CD4-positive, alpha-beta T cell treated with Interleukin-17A for 4 hours (primary cell): ENCODE measurements at places on chromosomes 11 and 22.

DNA sequence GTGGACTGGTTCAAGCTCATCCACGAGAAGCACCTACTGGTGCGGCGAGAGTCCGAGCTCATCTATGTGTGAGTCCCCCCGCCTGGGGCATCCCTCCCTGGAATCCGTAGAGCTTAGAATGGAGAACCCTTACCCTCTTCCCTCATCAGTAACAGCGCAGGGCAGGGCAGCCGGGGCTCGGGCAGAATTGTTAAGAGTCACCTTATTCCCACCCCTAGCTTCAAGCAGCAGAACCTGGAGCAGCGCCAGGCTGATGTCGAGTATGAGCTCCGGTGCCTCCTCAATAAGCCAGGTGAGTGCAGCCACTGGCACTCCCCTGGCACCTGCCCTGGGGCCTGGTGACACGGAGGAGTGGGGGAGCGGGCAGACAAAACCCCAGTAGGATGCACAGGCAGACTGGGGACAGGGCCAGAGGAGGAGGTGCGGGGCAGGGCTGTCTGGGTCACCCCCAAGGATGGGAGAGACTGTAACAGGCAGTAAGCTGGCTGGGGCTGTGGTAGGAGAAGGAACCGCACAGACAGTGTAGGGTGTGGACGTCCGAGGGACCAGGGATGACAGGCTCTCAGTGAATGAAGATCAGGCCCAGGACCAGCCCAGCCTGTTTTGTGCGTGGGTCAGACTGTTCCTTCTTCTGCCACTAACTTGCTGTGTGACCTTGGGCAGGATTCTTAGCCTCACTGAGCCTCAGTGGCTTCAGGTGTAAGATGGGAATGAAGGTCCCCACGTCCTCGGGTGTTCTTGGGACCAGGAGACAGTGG is 20.4 kb downstream of the C22orf23 start:
- no peak for DNase-seq

- no peak for DNase-seq
Measured at GRCh38 chr11:74316772-74317505, 5.5 kb upstream of the P4HA3 start.

DNA sequence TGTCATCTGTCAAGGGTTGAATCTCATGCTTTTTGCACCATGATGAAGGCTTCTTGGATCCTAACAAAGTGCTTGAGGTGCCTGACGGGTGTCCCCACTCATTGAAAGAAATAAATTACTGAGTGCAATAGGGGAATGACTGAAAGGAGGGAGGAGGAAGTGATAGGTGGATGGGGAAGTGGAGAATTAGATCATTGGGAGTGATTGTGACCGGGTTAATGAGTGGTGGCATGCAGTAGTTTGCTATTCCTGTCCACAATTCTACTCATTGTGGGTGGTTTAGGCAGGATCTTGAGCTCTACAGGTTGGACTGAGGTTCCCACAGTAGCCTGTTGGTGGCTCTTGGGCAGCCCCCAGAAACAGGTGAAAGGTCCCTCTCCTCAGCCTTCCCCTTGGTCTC is 44.3 kb downstream of the THAP12 start:
- no peak for DNase-seq

- DNase-seq, result no peak
Measured at GRCh38 chr11:72373163-72373562, 61.2 kb downstream of the CLPB start.

GRCh38 chr11:120622189-120622875 is 110.8 kb downstream of the GRIK4 start:
- DNase-seq, result no peak

- peak; percentile 43 for DNase-seq
Measured at GRCh38 chr22:23251445-23252093, 71.3 kb downstream of the BCR start.

- no peak for DNase-seq
Measured at GRCh38 chr11:203945-204586, 3.1 kb downstream of the BET1L start.

- peak; percentile 12 for DNase-seq
Measured at GRCh38 chr11:70650075-70650909, 252.0 kb downstream of the CTTN start.

DNA sequence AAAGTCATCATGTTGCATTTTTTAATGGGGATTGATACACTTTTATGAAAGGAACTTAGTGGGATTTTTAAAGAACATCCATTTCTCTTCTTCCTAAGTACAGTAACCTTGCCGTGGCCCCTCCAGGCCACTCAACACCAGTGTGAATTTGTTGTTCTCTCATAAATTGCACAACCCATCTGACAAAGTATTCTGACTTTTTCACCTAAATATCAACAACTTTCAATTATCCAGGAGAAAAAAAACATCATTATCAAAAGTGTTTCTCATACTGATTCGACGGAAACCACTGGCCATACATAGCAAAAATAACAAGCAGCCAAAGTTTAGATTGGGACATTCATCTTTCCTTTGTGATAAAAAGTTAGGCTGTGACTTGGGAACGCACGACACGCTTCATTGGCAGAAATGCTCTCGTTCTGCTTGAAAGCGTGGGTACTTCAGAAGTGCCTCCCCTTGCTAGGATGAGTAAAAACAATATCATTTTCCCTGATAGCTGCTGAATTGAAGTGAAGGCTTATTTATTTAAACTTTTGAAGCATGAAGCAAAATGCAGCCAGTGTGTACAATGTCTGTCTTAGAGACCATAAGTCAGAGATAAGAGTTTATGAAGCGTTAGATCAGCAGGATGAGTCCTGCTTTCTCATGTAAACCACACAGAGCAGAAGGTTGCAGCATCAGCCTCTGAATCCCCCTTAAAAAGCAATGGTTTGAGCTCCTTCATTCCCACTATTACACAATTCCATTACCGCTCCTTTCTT is 20.6 kb upstream of the EIF3M start:
- DNase-seq, result no peak

GRCh38 chr11:68128682-68129327 is 7.6 kb upstream of the CHKA start:
- DNase-seq, result no peak

GRCh38 chr22:44741929-44742328 is 10.4 kb upstream of the ARHGAP8 start:
- DNase-seq, result no peak

- DNase-seq, result no peak
Measured at GRCh38 chr11:57438345-57439285, 11.7 kb upstream of the SLC43A3 start.

DNA sequence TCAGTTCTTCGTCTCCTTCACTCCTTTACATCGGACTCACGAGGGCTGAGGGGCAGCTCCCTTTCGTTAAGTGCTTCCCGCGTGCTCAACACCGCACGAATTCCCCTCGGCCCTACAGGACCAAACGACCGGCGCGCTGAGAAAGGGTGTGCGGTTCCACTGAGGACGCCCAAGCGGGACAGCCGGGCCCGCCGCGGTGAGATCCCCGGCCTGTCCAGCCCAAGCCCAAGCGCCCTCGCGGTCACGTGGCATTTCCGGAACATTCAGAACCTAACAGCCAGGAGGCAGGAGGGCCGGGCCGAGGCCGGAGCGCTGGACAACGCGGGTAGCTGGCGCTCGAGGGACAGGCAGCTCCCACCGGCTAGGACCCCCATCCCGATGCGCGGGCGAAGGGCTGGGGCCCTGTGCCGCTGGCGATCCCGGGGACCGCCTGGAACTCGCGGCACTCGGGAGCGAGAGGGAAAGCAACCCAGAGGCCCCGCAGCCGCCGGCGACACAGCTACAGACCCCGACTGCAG is 737 bp upstream of the STIP1 start:
- DNase-seq, result peak; percentile 53

DNA sequence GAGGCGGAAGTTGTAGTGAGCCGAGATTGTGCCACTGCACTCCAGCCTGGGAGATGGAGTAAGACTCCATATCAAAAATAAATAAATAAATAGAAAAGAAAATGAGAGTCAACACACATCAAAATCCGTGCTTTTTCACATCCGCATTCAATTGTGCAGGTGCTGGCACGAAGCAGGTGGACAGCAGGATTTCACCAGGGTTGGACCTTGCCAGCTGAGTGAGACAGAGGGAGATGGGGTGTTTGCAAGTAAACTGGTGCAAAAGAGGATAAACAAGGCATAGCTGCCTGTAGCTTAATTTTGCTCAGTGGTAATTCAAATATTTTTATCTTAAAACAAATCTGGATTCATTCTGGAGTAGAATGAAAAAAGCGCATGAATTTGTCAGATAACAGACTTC is 23.3 kb upstream of the DNAL4 start:
- DNase-seq, result no peak

GRCh38 chr11:120611581-120611980 is 100.0 kb downstream of the GRIK4 start:
- DNase-seq, result no peak

- DNase-seq, result no peak
Measured at GRCh38 chr11:35223371-35223796, 84.4 kb downstream of the CD44 start.

DNA sequence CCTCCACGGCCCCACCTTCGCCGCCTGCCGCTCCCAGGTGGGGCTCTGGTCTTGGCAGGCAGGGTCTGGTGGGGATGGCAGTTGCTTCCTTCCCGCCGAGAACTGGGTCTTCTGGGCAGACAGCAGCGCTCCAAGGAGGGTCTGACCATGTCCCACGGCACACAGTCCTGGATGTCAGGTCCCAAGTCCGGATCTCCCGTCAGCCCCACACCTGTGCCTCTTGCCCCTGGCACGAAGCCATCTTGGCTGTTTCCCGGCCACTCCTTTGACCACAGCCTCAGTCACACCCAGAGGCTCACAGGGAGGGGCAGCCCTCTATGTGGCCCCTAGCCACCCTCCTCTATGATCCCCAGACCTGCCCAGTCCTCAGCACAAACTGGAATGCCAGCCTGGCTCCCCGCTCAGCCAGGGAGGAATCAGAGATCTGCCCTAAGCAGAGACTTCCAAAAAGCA is 14.3 kb downstream of the MUC5B start:
- DNase-seq, result no peak

- DNase-seq, result no peak
Measured at GRCh38 chr11:92332986-92333385, 108.4 kb downstream of the FAT3 start.

GRCh38 chr11:12117611-12118010 is 7.2 kb downstream of the MICAL2 start:
- DNase-seq, result no peak

- peak; percentile 33 for DNase-seq
Measured at GRCh38 chr11:128840137-128840536, 27.0 kb downstream of the KCNJ1 start.

DNA sequence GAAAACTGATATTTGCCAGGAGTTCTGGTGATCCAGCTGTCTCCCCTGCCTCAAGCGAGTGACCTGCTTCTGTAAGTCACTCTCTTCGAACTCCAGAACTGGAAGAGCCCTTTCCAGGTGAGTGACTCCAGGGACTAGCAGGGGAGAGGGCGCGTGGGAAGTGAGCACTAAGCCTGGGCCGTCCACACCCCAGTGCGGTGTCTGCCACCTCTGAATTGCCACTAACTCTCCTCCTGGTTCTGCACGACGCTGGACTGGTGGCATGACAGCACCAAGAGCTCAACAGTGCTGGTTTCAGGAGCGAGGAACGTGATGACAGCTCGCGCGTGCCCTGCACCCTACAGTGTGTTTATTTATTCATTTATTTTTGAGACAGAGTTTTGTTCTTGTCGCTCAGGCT is 22.9 kb downstream of the KIAA0930 start:
- no peak for DNase-seq

- no peak for DNase-seq
Measured at GRCh38 chr11:117176186-117176585, 2.4 kb upstream of the SIDT2 start.

DNA sequence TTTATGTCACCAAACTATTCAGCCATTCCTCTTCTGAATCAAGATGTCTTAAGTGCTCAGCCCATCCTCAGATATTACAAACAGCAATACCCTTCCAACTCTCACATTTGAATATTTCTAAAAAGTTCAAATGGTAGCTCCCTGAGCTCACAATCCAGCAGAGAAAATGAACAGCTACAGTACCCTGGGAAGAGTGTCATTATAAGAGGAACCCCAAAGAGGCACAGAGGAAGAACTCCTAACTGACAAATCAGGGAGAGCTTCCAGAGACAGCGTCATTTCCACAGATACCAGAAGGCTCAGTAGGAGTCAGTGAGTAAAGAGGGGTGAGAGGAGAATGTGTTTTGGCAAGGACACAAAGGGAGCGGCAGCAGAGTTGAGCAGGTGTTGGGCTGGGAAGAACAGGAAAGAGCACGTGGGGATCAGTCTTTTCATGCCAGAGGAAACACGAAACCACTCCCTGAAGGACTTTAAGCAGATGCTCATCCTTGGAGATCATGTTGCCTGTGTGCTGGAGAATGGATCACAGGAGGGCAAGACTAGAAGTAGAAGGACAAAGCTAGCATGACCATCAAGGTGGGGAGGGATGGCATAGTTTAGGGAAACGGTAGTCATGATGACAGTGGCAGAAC is 4.3 kb downstream of the CLTCL1 start:
- DNase-seq, result no peak

DNA sequence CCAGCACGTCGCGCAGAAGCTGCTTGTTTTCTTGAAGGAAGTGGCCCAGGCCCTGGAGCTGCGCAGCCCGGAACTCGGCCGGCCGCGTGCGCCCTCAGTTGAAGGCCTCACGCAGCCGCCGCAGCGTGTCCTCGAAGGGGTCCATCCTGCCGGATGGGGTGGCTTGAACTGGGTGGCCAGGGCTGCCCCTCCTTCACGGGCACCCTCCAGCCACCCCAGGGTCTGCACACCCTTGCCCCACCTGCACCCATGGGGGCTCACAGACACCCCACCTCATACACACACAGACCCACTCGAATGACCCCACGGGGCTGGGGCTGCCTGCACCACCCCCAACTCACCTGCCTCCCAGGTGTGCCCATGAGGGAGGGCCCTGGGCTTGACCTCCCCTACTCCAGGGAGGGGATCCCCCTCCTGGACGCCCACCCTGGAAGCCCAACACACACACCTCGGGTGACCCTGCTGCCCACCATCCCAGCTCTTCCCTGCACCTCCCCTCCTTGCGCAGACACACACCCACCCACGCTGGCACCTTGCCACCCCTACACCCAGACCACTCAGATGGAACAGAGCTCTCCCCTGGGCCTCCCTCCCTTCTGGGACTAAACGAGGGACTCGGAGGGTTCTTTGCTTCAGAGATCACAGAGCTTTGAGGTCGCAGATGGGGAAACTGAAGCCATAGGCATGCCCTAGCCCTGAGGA is 6.8 kb downstream of the ALDH3B2 start:
- DNase-seq, result no peak

GRCh38 chr11:78244546-78245255 is 56.0 kb downstream of the USP35 start:
- no peak for DNase-seq

- no peak for DNase-seq
Measured at GRCh38 chr11:105111145-105111944, 28.2 kb downstream of the CARD18 start.

- DNase-seq, result no peak
Measured at GRCh38 chr22:24002272-24002671, 3.0 kb downstream of the GSTT4 start.

DNA sequence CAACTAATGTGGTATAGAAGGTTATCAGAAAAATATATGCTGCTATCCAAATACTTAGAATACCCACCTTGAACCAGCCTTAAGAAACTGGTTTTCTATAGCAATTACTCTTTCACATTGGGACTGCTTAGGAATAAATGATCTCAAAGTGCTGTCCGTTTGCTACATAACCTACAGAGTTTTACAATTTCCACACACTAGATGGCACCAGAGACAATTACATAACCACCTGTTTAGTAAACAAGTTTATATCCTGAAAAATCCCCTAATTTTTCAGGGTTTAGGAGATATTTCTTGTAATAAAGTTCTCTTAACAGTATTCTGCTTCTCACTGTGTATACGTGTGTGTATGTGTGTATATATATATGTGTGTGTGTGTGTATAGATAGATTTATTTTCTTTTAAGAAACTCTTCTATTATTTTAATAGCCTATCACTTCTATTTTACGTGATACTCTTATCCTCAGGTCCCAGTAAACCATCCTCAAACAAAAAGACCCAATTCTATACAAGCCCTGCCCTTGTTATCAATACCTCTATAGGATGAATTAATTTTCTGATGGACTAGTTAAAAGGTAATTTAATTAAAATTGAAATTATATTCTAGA is 6.7 kb upstream of the OR5I1 start:
- DNase-seq, result no peak
